ENCODE measurements at places on chromosomes 13 and 19.
A peak's percentile ranks its signal among the peaks of the same experiment; 100 is the strongest.

- peak; percentile 80 for DNase-seq
Observed at GRCh38 chr13:74134777-74135325, 647 bp upstream of the KLF12 start.

DNA sequence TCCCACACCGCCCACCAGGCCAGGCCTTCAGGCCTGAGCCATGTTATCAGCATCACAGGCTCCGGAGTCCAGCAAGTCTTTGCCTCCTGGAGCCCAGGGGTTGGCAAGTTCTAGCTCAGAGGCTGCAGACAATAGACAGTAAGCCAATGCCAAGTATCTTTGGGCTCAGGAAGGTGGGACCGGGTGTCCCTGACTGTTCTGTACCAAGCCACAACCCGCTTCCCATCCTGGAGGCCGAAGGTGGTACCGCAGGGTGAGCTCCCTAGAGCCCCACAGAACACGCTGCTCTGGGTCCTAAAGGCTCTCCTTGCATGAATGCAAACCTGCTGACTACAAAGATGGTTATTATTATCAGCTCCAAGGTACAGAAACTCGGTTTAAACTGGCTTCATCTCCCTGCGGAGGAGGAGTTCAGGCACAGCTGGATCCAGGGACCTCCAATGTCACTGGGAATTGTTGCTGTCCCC, 5.5 kb upstream of the FSTL3 start:
- no peak for DNase-seq

DNA sequence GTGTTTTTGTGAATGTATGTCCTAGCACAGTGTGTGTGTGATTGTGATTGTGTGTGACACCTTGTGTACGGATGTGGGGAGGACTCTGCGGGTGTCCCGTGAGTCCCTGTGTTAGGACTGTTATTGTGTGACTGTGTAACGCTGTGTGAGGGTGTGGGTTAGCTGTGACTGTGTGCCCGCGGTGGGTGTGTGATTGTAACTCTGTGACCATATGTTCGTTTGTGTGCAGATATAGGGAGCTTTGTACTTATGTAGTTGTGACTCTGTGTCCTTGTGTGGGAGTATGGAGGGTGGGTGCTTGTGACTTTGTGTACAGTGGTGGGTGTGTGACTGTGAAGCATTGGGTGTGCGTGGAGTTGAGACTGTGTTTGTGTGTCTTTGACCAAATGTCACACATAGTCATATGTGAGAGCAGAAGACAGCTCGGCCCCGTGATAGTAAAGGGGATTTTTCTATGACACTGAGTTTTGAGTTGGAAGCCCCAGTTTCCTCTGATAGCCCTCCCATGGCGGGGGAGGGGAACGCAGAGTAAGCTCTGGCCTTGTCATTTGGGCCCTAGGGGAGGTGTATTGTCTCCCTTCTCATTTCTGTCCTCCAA, 949 bp upstream of the ZNF260 start:
- no peak for DNase-seq

DNA sequence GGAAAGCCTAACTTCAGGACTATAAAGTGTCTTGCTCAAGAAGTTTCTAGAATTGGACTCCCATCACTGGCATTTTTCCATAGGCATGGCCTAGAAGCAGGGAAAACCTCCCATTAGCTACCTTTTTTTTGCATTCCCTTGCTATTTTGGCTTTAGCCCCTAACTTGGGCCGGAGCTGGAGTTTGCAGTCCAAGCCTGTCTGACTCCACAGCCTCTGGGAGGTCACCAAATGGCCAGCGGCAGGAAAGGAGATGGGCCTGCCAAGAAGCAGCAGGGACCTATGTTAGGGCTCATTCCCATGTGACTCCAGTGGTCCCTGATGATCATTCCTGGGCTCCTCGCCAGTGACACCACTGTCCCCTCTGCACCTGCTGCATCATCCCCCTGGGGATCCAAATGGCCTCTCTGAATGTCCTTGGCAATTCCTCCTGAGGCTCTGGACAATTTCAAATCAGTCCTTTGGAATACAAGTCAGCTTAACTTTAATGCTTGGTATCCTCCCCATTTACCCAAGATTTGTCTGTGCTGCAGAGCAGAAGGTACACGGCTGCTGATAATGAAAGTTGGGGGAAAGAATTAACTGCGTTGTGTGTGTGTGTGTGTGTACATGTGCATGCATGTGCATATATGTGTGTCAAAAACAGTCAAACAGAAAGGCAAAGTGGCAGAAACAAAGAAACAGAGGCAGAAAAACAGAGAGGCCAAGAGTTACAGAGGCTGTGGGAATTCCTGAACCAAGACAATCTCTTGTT, 69.8 kb upstream of the SERP2 start:
- DNase-seq = peak; percentile 44

DNA sequence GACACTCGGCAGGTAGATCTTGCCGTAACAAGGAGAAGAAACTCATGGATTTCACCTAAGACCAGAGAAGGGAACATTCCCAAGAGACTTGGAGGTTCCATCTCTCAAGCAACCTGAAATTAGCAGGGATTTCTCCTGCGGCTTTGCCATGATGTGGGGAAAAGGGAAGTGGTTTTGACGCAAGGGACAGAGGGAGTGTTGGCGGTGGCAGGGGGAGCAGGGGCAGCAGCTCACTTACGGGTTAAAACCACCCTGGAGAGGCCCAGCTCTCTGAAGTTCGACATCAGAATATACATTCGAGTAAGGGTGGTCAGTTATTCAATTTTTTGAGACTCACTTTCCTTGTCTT, 76.1 kb upstream of the POMP start:
- DNase-seq = no peak

DNA sequence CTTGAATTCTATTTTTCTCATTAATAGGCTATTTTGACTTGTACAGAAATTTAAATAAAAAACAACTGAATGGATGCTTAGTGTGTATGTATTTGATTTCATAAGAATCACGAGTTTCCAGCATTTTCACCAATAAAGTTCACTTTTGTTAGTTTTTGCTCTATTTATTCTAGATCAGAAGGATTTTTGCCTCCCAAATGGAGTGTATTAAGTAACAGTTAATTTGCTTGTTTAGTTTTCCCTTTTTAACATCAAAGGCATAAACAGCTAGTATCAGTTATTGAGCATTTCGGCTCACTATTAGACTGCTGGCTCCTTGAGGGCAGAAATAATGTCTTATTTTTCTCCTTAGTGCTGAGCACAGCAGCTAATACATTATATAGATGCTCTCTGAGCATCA, 414.1 kb downstream of the FGF9 start:
- no peak for DNase-seq

DNA sequence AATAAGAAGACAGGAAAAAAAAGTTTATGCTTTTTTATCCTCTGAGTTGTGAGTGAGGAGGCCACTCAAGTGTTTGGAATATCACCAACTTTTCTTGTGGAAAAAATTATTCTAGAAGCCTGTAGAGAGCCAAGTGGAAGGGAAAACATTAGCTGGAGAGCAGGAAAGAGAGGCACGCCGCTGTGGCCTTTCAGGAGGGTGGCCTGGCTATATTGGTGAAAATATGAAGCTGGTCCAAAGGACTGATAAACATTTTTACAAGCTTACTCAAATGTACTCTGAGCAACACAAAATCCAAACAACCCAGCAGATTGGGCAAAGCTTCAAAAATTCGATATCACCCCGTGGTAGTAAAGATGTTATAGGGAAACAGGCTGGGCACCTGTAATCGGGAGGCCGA, 2.3 kb upstream of the EIF3G start:
- DNase-seq = no peak

DNA sequence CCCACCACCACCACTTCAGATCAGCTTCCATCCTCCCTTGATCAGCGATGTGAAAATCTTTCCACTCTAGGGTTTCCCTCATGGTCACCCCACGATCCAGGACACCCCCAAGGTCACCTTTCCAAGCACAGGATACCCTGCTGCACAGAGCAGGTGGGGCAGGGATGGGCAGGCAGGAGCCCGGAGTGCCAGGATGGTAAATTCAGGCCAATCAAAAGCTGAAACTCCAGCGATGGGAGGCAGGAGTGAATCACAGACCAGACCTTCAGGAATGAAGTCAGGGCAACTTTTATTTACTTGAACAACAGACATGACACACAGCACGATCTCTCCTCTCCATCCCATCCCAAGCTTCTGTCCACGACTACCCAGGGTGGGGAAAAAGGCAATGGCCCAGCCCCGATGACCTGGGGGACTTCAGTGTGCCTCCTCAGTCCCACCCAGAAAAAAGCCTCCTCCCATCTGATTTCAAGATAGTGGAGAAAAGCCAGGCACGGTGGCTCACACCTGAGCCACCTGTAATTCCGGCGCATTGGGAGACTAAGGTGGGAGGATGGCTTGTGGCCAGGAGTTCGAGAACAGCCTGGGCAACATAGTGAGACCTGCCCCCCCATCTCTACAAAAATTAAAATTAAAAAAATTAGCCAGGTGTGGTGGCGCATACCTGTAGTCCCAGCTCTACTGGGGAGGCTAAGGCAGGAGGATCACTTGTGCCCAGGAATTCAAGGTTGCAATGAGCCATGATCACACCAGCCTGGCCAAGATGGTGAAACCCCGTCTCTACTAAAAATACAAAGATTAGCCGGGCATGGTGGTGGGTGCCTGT, 39.2 kb downstream of the ZSWIM4 start:
- DNase-seq = no peak
